LoVo (cell line): ENCODE measurements at places on chromosomes 1 and 21.

DNA sequence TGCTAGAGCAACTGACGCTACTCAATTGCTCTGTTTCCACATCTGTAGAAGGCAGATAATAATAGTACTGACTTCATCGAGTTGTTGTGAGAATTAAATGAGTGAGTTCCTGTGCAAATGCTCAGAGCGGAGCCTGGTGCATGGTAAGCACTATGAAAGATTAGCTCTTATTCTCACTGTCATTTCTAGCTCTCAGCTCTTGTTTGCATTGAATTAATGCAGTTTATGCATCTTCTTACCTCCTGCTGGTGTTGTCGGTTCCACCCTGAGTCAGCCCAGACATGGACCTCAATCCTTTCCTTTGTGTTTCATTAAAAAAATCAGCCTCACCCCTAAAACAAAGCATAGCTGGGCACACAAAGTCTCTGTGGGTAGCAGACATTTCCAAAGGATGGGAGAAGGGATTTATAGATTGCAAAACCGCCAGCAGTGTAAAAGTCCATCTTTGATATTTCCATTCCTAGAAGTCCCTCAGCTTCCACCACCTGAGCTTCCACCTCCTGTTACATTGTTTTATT lies 254.4 kb upstream of the CSF3R start:
- DNase-seq, result no peak

- peak; percentile 12 for DNase-seq
Measured at GRCh38 chr1:5688081-5689077, 303.8 kb downstream of the NPHP4 start.

GRCh38 chr1:40477678-40478053 lies 576 bp downstream of the ZFP69 start:
- DNase-seq, result no peak

- no peak for DNase-seq
Measured at GRCh38 chr1:200720199-200720598, 18.5 kb upstream of the CAMSAP2 start.

- DNase-seq, result peak; percentile 25
Measured at GRCh38 chr1:201888282-201889089, at the start of gene SHISA4. Gene SHISA4 (plus strand): TSS chr1:201888898. CDS start chr1:201888995, 97 bp downstream.

GRCh38 chr1:207430602-207431001 lies 23.5 kb upstream of the CR2 start:
- no peak for DNase-seq

GRCh38 chr1:204733289-204733688 lies 47.8 kb upstream of the LRRN2 start:
- no peak for DNase-seq

DNA sequence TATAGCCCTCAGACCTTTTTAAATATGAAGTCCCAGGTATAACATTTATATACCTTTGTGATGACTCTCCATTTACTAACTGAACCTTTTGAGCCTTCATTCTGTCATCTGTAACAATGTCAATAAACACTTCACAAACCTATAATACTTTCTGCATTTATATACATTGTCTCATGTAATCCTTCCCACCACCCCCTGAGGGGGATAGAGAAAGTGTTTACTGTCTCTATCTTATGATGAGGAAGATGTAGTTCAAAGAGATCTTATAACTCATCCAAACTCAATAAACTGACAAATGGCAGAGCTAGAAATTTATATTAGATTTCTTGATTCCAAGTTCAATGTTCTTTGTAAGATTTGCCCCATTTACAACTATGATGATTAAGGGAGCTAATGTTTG lies 48.3 kb upstream of the CR2 start:
- no peak for DNase-seq

DNA sequence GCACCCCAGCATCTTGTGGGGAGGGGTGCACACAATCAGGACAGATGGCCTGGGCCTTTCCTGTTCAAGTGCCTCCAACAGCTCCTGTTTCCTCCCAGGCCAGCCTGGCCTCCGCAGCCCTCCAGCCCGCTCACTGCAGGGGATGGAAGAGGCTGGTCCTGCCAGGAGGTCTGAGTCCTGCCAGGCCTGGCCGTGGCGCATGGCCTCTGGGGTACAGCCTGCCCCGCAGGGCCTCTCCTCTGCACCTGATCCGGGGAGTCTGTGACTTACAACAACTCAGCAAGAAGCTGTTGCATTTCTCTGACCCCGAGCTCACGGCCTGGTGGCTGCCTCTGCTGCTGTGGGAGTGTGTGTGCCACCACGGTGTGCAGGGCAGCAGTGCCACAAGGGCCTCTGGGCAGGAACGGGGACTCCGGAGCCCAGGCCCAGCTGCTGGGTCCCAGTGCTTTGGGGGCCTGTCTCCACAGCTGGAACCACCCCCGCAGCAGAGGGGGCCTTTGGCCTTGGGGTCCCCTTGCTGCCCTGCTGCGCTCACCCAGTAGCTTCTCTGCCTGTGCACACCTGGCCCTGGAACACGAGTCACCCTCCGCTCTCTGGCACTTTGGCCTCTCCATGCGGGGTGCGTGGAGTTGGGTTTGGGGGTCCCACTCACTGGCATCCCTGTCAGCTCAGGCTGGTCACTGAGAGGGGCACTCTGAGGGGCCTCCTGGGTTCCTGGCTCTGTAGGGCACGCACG lies 17.4 kb upstream of the LRRC3 start:
- no peak for DNase-seq

DNA sequence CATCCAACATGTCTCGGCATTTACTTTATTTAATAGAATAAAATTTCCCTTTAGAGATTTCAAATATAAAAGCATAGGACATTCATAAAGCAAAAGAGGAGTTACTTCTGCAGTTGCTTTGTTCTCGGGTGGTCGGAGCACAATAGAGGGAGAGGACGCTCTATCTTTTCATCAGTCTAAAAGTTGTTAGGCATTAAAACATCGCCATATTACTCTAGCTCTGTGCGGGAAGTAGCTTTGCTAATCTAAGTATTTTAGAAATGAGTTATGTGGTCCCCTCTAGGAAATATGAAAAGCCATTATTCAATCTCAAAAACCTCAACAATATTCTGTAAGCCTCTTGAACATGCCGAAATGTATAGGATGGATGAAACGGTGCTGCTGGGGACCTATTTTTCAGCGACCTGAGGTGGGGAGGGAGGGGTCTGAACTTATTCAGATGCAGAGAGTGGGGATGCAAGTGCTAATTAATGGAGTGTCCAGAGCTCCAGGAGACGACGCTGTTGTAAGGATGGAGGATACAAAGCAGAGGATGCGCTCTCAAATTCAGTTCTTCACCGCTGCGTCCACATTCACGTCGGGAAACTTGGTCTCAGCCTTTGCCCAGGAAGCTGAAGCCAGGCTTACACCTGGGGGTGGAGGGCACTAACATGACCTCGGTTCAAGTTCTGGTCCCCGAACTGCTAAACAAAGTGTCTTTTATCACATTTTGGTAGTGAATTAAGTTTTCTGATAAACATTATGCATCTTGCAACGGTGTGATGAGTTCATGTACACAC lies 6.3 kb downstream of the CDKN2C start:
- no peak for DNase-seq

GRCh38 chr1:3597599-3597964 lies 13.7 kb downstream of the MEGF6 start:
- DNase-seq, result no peak

GRCh38 chr1:244801246-244801645 lies 34.2 kb upstream of the COX20 start:
- peak; percentile 43 for DNase-seq

- no peak for DNase-seq
Measured at GRCh38 chr1:91701472-91701869, 184.5 kb downstream of the TGFBR3 start.

DNA sequence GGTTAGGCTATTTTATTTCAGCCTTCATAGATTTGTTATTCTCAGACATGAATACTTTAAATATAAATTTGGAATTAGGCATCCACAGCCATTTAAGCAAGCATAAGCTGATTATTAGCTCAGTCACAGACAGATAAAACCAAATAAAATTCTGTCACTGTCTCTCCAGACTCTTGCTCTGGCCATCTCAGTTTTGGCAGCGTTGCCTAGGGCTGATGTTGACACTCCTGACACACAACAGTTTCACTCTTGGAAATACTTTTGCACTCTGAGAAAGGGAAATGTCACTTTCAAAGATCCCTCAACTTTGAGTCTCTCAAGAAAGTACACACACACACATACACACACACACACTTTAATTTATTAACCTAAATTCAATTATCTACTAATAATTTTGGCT lies 372.7 kb downstream of the BRINP3 start:
- no peak for DNase-seq

- no peak for DNase-seq
Measured at GRCh38 chr1:31376375-31377134, 3.7 kb upstream of the FABP3 start.

DNA sequence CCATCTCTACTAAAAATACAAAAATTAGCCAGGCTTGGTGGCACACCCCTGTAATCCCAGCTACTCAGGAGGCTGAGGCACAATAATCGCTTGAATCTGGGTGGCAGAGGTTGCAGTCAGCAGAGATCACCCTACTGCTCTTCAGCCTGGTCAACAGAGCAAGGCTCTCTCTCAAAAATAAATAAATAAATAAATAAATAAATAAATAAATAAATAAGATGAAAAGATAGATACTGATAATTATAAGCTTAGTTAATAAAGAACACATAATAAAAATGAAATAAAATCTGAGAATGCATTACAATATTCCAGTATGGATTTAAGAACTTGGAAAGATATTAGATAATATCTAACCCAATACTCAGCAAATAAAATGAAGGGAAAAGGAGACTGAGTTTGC lies 235.9 kb upstream of the DAB1 start:
- no peak for DNase-seq

DNA sequence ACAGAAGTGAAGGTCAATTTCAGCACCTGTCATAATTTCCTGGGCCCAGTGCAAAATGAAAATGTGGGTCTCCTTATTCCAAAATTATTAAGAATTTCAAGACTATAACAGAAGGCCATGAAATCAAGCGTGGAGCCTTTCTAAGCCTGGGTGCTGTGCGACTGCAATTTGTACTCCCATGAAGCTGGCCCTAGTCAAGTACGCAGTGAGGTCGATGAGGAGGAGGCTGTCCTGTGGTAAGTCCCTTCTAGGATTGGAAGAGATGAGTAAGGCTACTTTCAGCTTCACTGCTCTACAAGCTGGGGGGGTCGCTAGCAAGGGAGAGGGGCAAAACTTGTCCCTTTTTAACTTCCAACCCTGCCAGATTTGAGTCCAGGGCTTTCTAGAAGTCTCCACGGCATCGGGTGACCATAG lies 410 bp upstream of the NUDC start:
- no peak for DNase-seq

GRCh38 chr21:15617964-15618363 lies 111.8 kb upstream of the USP25 start:
- peak; percentile 54 for DNase-seq

GRCh38 chr1:219323426-219323825 lies 149.7 kb downstream of the LYPLAL1 start:
- peak; percentile 20 for DNase-seq

DNA sequence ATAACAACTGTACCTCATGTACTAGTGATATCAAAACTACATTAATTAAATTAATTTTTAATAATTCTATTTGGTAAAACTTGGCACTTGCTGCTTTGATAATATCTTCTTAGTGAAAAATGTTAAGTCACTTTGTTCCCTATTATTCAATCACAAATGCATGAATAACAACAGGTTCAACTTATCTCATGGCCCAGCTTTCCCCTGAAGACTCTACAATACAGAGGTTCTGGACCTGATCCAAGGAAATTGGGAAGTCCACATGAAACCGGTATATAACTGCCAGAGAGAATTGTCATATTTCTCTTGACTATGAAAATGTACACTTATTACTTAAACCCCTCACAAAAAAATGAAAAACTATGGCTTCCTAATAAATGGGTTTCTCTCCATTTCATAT lies 33.9 kb upstream of the PTPRC start:
- DNase-seq, result no peak

DNA sequence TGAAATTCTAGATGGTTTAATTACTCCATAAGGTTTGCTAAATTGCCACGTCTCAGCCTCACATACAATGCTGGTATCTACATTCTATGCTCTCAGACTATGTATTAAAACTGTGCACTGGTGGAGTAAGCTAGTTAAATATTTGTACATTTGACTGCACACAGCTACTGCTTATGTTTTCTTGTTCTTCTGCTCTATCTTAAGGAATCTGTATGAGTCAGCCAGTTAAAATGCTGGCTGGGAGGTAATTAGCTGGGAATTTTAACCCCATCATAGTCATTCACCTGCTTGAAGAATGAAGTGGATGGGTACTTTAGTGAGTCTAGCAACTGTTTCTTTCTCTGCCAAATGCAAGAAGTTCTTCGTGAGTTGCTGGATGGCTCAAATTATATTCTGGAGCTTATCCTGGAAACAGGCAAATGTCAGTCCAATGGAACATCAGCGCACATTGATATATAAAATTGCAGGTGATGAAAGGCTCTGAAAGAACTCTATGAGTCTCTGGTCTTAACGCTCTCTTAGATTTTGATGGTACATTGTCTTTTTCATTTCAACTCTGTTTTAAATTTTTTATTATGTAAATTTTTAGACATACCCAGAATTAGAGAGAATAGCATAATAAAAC lies 83.4 kb downstream of the BACH1 start:
- DNase-seq, result peak; percentile 34

DNA sequence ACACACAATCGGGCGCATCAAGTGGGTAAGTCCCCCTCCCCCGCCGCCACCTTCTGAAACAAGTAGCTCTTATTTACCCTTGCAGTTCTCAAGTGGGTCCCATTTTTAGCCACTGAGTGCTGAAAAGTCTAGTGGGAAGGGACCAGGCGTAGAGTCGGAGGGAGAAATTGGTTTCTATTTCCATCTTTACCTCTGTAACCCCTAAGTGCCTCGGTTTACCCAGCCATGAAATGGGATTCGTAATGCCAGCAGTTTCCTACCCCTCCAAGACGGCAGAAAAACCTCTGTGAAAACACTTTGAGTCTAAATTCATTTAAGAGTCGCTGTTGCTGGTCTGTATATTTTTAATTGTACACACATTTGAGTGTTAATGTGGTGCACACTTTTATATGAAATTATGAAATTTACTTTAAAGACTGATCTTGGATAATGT lies 928 bp downstream of the TLCD4 start:
- DNase-seq, result no peak

- DNase-seq, result no peak
Measured at GRCh38 chr1:211612786-211613107, 33.8 kb upstream of the SLC30A1 start.

GRCh38 chr1:211975152-211975941 lies 60.0 kb downstream of the INTS7 start:
- DNase-seq, result no peak

DNA sequence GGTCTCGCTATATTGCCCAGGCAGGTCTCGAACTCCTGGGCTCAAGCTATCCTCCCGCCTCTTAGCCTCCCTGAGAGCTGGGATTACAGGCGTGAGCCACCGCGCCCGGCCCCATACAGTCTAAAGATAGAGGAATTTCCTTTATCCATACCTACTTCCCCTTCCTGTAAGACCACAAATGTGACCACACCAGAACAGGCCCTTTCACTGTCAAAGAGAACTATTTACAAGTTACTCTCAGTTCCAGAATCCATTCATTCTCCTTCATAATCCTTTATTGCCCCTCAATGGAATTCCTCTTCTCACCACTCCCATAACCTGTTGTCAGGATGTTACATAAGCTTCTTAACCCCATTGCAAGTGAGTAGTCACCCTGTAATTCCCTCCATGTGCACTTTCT lies 26.3 kb upstream of the SLC5A9 start:
- no peak for DNase-seq
